ENCODE measurements at places on chromosomes 13 and 19. TPM values are rescaled to one million over a fixed set of nuclear protein-coding genes. Genes with fewer than 3 reads are reported as not detected.

- DNase-seq = no peak
Measured at GRCh38 chr19:52398081-52398441, 412 bp downstream of the ZNF528 start.

Gene JUND
- total RNA-seq = 75.5 TPM

DNA sequence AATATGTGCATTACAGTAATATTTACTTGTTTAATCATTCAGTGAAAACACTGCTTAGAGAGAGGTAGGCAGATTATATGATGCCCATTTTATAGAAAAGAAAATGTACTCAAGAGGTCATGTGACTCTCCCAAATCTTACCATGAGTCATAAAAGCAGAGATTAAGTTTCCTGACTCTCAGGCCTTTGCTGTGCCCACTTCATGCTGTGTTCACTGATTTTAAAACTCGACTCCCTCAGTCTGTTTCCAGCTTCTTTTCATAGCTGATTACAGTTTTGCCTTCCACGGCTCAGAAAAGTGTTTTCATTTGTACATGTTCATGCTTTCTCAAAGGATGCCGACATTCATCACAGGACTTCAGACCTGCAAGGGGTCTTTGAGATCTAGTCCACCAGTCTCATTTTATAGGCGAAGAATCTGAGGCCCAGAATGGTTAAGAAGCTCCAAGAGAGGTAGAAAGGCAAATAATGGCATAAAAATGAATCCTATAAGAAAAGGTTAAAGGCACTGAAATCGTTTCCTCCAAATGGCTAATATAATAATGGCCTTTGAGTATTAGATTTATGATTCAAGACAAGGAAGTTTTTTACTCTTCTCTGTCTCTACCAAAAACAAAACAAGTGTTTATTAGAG lies 9.0 kb upstream of the IPO5 start:
- DNase-seq = no peak

DNA sequence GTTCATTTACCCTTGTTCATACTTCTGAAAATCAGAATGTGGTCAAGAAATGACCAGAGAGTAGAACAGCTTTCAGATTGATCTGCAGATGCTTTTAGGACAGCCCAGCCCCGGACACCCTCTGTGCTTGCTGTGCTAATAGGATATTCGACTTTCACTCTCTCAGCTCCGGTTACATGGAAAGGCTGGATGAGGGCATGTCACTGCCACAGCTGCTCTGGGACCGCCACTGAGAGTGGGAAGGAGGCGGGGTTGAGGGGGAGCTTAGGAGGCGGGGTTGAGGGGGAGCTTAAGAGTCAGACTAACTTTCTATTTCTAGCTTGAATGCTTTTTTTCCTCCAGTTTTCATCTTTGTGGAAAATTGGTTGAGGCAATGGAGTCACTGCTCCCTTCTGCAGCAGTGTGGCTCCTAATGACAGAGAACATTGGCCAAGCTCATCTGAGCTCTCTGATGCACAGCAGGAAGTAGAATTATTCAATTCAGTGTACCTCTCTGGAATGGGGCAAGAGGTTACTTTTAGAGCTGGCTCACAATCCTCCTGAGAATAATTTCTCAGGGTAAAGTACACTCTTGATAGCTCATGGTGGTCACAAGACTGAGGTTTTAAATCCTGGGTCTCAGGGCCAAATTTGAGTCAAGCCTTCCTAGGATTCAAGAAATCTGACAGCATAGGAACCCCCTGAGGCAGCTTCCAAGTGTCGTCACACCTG lies 74.6 kb upstream of the NPAS1 start:
- no peak for DNase-seq

Gene CATSPERD
- total RNA-seq = not detected

Gene RGL3
- 58.8 TPM for total RNA-seq

- no peak for DNase-seq
Measured at GRCh38 chr13:112674412-112675365, 15.1 kb upstream of the ATP11A start.

Gene RAB3D
- total RNA-seq = 28.0 TPM

- DNase-seq = no peak
Measured at GRCh38 chr13:46953331-46953730, 56.5 kb upstream of the HTR2A start.

Gene ZNF345
- total RNA-seq = 0.32 TPM
